ENCODE measurements at places on chromosomes 6 and 20.

DNA sequence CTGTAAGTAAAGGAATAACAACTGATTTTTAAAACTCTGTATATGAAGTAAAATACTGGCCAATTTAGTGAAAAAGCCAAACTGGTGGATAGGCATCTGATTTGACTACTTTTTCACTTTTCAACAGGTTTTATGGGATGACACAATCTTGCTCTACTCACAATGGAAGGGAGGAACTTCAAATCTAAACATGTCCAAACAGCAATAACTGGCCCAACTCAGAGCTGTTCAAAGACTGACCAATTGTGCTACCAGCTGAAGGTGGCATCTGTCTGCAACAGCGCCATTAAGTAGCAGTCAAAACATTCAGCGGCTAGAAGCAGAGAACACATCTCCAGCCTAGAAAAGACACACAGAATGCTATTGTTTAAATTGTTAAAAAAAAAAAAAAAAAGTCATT lies 44.6 kb downstream of the SESN1 start:
- DNase-seq, result no peak

GRCh38 chr20:57589728-57590484 lies 29.0 kb downstream of the PCK1 start:
- no peak for DNase-seq

GRCh38 chr6:170085475-170086401 lies 205.1 kb downstream of the DLL1 start:
- DNase-seq, result no peak

- no peak for DNase-seq
Observed at GRCh38 chr20:36105711-36106226, 48.8 kb upstream of the EPB41L1 start.

- peak; percentile 9 for DNase-seq
Observed at GRCh38 chr6:44386929-44387345, 569 bp upstream of the CDC5L start.

GRCh38 chr20:3067139-3068014 lies 4.0 kb upstream of the OXT start:
- no peak for DNase-seq

DNA sequence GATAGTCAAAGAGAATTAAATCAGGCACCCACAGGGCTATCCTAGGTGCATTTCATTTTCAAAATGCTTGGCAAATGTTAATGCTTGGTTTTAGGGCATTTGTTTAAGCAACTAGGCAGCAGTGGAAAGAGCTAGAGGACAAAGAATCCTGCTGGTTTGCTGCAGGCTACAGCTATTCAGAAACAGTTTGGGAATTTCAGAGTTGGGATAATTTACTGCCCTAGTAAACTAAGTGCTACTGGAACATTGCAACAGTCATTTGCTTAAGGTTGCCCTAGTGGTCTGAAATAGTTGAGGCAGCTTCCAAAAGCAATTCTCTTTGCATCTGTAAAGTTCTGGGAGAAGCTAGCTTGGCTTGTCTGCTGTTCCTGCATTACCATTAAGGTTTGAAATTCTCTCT lies 312.7 kb downstream of the LAMA2 start:
- no peak for DNase-seq

GRCh38 chr6:153160221-153160620 lies 29.1 kb upstream of the RGS17 start:
- no peak for DNase-seq

- DNase-seq, result no peak
Observed at GRCh38 chr20:48832405-48832730, 4.6 kb upstream of the PREX1 start.

- DNase-seq, result no peak
Observed at GRCh38 chr20:21643417-21643816, 62.0 kb upstream of the PAX1 start.

- DNase-seq, result no peak
Observed at GRCh38 chr6:27507041-27507956, 34.4 kb upstream of the ZNF184 start.

DNA sequence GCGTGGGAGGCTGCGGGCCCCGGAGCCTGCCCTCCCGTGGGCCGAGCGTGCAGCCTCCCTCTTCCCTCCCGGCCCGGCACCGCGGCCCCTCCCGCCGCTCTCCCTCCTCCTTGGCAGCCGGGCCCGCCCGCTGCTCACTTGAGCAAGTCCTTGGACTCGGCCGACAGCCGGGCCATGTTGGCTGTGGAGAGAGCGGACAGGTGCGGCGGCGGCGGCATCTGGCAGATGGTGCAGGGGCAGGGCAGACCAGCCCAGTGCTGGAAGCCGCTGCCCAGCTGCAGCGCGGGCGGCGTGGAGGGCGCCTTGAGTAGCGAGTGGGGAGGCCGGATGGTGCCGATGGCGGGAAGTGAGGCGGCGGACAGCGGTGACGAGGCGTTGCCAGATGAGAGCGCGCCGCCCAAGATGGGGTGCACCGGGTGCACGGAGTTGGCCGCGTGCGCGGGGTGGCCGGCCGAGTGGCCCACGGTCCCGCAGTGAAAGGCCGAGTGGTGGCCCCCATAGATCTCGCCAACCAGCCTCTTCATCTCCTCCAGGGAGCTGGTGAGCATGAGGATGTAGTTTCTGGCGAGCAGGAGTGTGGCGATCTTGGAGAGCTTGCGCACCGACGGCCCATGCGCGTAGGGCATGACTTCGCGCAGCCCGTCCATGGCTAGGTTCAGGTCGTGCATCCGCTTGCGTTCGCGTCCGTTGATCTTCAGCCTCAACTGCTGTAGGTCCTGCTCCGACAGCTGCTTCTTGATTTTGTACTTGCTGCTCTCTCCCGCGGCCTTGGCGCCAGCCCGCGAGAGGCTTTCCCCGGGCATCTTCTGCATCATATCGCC lies 766 bp downstream of the OLIG3 start:
- no peak for DNase-seq

DNA sequence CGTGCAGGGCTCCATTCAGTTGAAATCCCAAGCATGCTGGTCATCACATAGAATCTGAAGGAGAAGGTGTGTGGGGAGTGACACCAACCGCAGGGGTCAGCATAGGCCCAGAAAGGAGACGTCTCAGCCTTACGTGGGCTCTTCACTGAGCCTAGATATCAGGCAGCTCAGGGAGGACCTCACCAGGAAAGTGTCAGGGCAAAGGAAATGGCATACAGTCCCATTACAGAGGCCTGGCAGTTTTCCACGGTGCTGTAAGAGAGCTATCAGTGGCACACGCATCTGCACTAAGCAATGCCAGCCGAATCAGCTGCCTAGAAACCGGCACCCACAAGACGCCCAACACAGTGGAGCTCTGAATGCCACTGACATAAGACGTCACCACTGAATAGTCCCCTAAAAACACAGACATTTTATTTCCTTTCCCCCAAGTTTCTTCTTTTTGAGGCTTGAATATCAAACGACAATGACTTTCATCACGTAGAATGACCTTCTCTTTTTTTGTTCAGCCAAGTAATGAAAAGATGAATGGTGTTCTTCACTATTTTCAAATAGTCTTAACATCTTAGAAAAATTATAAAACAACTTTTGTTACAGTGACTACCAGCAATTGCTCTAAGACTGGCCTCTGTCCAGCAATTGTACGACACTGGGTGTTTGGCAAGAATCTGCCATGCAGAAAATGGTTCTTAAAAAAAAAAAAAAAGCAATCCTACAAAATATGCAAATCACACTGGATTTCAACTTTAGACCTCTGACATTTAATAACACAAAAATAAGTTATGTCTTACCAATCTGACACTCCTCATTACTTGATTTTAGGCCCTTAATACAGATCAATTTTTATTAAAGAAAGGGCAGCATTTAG lies 88.9 kb upstream of the FOXQ1 start:
- DNase-seq, result no peak

GRCh38 chr6:53761036-53761435 lies 33.8 kb upstream of the LRRC1 start:
- DNase-seq, result no peak

DNA sequence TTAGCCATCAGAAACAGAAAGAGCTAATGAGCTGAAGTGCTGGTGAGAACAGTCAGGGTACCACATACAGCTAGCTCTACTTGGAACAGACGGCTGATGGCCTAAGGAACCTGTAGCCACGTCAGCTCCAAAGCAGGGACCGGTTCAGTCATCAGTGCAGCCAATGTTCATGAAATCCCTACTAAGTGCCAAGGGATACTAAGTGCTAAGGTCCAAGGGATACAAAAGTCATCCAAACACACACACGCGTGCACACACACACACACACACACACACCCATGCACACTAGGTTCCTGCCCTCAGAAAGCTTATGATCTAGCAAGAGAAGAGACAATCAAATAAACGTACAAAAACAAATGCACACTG lies 53.6 kb downstream of the MAP3K5 start:
- DNase-seq, result no peak

DNA sequence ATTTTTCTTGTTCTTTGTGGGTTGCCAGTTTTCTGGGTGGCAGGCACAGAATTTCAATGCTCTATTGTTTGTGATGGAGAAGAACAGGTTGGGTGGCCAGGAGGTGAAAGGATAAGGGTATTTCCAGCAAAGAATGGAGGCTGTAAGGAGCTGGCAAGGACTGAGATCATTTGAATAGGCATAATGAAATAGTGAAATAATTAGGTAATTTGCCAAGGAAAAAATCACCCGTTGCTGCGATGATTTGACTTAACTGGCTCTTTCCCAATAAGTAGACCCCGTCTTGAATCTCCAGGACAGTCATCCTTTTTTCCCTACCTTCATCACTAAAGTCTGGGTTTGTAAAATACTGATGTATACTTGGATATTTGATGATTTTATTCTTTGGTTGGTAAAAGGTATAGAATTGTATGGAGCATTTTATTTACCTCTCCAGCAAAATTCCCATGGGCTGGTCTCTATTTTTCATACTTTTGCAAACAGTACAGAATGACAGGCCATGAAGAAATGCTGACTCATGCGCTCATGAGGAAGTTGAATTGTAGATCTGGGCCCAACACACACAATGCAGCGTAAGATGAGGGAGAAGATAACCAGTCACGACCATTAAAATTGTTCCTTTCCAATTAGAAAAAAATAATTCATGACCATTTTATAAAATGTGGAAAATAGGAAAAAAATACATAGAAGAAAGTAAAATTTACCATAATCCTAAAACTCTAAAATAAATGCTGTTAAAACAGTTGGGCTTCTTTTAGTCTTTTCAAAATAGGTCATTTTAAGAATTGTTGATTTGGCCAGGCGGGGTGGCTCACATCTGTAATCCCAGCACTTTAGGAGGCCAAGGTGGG lies 2.4 kb upstream of the GCNT2 start:
- DNase-seq, result no peak

DNA sequence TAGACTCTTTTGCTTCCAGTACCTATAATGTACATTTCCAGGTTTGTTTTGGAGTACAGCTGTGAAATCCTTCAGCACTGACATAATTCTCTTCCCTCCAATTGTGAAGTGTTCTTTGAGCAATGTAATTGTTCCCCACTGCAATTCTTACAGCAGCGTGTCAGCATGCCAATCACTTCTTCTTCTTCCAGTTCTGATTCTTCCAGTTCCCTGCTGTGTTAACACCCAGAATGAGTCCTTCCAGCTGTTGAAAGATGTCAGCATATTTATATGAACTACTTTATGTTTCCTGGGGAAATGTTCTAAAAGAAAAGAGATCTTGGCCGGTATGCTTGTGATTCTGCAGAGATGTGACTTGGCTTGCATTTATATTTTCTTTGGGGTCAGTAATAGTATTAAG lies 213.9 kb downstream of the UNC5CL start:
- DNase-seq, result no peak

GRCh38 chr6:28145231-28145630 lies 3.5 kb downstream of the ZKSCAN8 start:
- no peak for DNase-seq

- no peak for DNase-seq
Observed at GRCh38 chr20:46512943-46513844, at the start of gene ZNF334. Gene ZNF334 (minus strand): TSS chr20:46513559. CDS start chr20:46512102, 1,457 bp downstream.

GRCh38 chr6:28322661-28323060 lies 13.3 kb downstream of the ZSCAN31 start:
- DNase-seq, result no peak

DNA sequence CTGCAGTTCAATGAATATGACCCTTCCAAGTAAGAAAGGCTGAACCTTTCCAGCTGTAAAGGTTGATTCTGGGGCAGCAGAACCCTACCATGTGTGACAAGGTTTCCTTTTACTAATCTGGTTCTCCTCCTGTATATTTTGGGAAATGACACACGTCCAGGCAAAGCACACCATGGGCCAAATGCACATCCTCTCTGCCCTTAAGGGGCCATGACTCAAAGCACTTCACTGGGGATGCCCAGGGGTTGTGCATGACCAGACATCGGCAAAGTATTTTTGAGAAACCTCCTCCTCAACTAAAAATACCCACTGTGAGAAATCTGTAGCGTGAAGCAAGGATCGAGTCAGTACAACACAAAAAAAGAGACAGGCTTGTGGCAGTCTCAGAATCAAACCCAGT lies 174.7 kb downstream of the BACH2 start:
- no peak for DNase-seq

GRCh38 chr6:3271756-3272155 lies 13.0 kb downstream of the PSMG4 start:
- no peak for DNase-seq

GRCh38 chr6:163836876-163837690 lies 422.6 kb downstream of the QKI start:
- DNase-seq, result no peak

Measured in epithelial cell of proximal tubule (primary cell).